ENCODE measurements at places on chromosomes 6 and 20.

DNA sequence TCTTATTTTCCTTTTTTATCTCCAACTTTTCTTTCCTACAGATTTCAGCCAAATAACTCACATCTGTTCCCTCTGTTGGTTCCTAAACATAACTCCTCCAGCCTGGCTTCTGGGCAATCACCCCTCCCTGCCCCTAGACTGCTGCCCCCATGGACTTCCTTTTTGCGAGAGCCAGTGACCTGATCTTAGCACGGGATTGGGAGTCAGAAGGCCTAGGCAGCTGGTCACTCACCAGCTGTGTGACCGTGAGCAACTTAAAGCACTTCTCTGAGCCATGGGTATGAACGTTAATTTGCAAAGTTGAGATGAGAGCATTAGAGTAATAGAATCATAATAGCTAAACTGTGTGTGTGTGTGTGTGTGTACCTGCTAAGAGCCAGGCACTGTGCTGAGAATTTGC lies 4.5 kb upstream of the MMP9 start:
- DNase-seq = no peak

DNA sequence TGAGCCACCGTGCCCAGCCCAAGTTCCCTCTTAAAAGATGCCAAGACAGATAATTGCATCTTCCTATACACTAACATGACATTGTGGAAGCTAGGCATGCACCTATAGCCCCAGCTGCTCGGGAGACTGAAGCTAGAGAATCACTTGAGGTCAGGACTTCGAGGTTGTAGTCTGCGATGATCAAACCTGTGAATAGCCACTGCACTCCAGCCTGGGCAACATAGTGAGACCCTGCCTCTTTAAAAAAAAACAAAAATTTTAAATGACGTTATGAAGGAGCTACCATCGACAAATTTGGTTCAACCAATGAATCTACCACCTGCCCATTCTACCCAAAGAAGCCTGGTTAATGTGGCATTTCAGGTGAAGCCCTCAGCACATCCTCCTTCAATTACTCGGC lies 80.7 kb downstream of the TBC1D7 start:
- DNase-seq = no peak

GRCh38 chr6:105992315-105992961 lies 93.7 kb upstream of the PRDM1 start:
- DNase-seq = peak; percentile 93

GRCh38 chr6:75206576-75207342 lies 906 bp upstream of the COL12A1 start:
- DNase-seq = no peak

DNA sequence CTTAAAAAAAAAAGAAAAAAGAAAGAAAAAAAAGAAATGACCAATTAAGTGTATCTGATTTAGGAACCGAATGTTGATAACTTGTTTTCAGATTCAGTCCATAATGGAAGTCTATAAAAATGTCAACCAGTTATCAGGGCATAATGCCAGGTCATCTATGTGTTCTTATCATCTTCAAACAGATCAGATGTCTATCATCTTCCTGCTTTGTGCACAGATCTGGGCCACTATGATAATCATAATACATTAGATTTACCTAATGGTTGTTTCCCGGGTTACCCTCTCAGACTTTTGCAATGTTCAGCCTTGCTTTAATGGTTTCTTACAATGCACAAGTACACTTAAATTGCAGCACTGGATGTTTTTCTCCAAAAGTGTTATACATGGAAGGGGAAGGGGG lies 100.6 kb downstream of the NKAIN2 start:
- no peak for DNase-seq

- DNase-seq = no peak
These were observed 15.2 kb upstream of the STK35 start for GRCh38 chr20:2086177-2086979.

DNA sequence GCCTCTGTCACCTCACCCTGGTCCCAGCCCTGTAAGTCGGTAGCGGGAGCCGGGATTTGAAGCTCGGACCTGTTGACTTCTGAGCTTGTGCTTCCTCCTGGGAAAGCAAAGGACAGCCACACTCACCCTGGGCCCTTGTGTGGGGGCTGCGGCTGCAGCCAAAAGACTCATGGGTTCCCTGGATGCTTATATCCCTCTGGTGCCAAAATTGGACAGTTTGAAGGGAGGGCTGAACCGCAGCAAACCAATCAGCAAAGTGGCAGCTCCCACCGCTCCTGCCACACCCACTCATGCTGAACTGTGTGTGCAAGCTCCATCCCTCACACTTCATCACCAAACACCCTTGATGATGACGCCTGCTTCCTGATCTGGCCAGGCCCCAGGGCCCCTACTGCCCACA lies 3.9 kb upstream of the CCN5 start:
- no peak for DNase-seq

DNA sequence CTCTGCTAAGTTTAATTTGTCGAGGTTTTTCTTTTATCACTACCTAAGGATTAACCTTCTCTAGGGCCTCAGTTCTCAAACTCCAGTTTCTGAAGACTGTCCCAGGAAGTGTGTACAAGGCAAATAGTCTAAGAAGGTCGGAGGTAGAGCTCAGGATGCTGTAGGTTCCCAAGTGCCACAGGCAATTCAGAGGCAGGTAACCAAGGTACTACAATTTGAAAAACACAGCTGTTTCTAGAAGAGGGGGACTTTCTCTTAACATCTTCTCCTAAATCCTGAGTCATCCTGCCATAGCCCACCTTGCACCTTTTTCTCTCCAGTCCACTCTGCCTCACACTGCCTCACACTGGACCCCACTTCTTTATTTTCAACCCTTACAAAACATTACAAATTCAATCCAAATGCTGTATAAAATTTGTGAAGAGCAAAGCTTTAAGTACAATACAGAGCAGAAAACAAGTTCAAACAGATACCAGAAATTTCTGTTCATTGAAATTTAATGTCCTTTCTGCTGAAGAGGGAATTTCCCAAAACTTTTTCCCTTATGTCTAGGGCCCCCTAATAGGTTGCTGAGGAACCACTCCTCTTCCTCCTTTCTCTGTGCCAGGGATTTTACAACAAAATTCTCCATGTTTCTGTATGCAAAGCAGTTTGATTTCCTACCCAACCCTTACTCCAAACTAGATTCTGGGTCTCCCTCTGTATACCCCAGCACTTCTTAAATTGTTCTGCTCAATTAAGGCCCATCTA lies 43.0 kb downstream of the FRK start:
- DNase-seq = no peak

GRCh38 chr6:118017301-118017848 lies 110.3 kb downstream of the SLC35F1 start:
- DNase-seq = no peak

DNA sequence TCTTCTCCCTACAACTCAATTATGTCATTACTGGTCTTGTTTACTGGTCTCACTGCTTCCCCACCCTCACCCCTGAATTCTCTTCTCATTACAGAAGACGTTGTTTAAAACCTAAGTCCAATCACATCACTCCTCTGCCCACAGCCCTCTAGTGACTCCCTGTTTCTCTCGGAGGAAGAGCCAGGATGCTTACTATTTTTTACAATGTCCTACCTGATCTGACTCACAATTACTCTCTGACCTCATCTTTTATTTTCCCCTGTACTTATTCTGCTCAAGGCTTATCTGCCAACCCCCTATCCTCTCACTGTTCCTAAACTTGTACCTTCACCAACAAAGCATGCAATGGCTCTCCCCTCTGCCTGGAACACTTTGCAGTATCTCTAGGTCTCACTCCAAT lies 400.4 kb upstream of the PTCHD4 start:
- DNase-seq = no peak

DNA sequence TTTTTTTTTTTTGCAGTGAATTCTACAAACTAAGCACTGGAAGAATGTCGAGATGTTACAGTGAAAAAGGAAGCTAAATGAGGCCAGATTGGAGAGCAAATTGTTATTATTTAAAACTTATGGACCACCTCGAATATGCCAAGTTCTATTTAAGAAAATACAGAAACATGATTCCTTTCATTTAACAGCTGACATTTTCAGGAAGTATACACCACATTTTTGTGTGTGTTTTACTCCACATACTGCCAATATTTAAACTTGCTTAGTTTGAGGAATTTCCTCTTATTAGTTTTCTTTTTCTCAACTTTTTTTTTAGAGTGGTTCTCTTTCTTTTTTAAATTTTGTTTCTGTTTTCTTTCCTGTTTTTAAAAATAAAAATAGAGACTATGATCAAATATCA lies 37.0 kb upstream of the GCLC start:
- DNase-seq = no peak
